ENCODE measurements at places on chromosomes 2 and 18.

DNA sequence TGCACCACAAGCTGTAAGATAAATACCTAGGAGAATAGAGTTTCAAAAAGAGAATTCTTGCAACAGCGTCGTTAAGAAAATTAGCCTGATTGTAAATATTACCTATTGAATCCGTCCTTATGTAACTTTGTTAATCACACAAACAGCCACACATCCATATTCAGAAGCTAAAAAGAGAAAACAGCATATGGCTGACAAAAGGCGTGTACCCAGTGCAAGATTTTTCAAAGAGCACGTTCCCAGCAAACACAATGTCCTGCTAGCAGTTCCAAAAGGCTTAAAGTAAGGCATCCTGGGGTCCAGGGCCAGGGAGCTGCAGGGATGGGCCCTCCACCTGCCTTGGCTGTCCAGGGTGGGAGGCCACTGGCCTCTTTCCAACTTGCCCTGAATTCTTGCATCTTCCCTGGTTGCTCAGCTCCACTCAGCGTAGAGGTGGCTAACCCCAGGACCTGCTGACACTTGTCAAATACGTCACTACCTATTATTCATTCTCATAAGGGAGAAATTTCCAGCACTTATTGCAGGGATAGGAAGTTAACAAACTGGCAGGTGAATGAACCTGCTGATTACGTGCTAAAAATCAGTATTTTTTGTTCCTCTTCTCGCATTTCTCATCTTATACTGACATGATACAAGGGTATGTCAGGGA lies 102.1 kb upstream of the NEDD4L start:
- DNase-seq = no peak

DNA sequence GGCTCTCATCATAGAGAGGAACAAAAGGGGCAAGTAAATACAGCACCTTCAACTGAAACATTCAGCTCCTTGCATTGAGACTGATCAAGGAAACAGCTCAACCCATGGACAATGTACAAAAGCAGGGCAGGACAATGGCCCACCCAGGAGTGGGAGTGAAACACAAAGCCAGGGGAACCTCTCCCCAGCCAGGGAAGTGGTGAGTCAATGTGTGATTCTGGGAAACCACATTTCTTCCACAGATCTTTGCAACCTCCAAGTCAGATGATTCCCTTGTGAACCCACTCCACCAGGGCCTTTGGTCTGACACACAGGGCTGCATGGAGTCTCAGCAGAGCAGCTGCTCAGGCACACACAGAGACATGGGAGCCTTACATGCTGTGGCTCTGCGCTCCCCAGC lies 294.5 kb downstream of the NR4A2 start:
- DNase-seq = no peak

DNA sequence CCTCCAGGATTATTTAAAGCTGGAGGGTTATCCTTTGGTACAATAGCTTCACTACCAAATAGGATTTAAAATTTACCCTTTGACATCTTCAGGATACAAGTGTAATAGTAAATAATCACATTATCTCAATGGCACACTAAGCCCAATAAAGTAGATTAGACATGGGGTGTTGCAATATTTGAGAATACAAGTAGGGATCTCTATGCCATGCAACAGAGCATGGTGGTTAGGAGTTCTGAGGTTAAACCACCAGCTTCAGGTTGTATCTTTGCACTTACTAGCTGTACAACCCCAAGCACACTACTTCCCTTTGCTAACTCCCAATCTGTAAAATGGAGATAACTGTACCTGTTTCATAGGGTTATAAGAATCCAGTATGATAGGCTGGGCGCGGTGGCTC lies 6.2 kb downstream of the MBD2 start:
- DNase-seq = no peak

GRCh38 chr2:127155947-127156346 lies 49.0 kb upstream of the BIN1 start:
- peak; percentile 36 for DNase-seq

- DNase-seq = no peak
These were observed 1132.2 kb downstream of the DPP10 start for GRCh38 chr2:115574667-115575066.

- DNase-seq = no peak
These were observed 47.5 kb downstream of the INHBB start for GRCh38 chr2:120393456-120393855.

- DNase-seq = no peak
These were observed 443 bp downstream of the MC4R start for GRCh38 chr18:60372132-60372531.

GRCh38 chr2:163157411-163157810 lies 318.8 kb upstream of the KCNH7 start:
- peak; percentile 59 for DNase-seq

DNA sequence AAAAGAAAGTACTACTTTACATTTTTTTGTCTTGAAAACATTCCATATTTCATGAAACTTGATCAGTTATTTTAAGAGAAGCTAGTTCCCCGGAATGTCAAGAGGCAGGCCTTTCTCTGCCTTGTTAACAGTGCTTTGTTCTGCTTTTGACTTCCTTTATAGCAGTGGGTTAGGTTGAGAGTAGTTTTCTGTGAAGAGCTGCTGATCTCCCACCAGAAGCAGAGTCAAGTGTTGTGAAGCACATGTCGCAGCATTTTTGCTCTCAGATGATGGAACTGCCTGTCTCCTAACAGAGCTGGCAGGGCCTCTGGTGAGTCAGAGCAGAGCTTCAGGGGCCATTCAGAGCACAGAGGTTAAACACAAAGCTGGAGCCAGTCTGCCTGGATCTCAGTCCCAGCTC lies 871.8 kb downstream of the SLC4A3 start:
- peak; percentile 50 for DNase-seq

- DNase-seq = peak; percentile 81
These were observed 125.7 kb downstream of the HDAC4 start for GRCh38 chr2:239275044-239275685.

- no peak for DNase-seq
These were observed 75.6 kb downstream of the GPD2 start for GRCh38 chr2:156511803-156512202.

- no peak for DNase-seq
These were observed 91.7 kb upstream of the CTAGE1 start for GRCh38 chr18:22509423-22509822.

- no peak for DNase-seq
These were observed 246.1 kb downstream of the NRXN1 start for GRCh38 chr2:50785816-50786215.

- peak; percentile 78 for DNase-seq
These were observed 27.1 kb upstream of the SSB start for GRCh38 chr2:169771612-169772011.

GRCh38 chr2:232626584-232626983 lies 6.8 kb upstream of the EFHD1 start:
- DNase-seq = no peak

DNA sequence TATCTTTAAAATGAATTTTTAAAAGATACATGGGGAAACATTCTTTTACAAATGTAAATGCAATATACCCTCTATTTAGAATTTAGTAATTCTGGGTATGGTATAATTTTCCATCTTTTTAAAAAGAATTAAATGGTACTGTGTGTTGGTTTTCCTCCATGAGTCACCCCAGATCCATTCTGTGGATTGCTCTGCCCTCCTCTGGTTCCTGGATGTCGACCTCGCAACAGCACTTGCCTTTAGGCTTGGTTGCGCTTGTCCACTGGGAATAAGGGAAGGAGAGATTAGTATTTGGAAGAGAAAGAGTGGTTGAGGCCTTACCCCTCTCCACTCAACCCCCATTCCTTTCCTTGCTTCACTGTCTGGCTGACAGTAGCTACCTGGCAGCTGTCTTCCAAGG lies 90.4 kb downstream of the FTCDNL1 start:
- no peak for DNase-seq

DNA sequence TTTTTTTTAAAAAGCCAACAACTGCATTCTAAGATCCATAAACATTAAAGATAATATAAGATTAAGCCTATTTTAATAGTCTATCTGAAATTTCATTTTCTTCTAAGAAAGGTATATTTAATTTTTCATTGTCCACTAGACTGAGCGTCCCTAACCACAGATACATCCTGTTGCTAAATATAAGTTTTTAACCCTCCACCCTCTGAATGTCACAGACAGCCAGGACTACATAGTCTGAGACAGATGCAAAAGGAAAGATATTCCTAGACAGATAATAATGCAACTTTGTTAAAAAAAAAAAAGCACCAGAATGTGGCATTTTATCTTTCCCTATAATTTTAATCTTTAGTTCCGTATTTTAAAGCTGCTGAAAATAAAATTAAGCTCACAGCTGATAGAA lies 114.6 kb downstream of the ZEB2 start:
- no peak for DNase-seq

DNA sequence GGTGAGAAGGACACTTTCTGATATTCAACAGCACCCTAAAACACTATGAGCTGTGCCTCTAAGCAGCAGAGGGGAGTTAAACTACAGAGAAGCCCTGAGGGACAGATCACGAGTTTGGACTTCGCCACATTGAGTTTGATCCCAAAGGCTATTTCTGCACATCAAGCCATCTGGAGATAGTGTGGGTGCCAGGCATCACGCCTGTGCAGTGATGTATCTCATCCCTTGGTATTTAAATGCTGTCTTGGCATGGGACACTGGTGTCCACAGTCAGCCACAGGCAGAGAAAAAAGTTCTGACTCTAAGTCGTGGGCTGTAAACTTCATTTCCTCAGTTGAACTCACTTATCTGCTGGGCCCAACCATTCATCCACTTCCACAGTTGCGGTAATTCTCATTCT lies 742.3 kb upstream of the CELF4 start:
- no peak for DNase-seq

- DNase-seq = no peak
These were observed 13.3 kb downstream of the BCL2L11 start for GRCh38 chr2:111134055-111134454.

GRCh38 chr2:142280831-142281230 lies 150.0 kb upstream of the LRP1B start:
- no peak for DNase-seq

DNA sequence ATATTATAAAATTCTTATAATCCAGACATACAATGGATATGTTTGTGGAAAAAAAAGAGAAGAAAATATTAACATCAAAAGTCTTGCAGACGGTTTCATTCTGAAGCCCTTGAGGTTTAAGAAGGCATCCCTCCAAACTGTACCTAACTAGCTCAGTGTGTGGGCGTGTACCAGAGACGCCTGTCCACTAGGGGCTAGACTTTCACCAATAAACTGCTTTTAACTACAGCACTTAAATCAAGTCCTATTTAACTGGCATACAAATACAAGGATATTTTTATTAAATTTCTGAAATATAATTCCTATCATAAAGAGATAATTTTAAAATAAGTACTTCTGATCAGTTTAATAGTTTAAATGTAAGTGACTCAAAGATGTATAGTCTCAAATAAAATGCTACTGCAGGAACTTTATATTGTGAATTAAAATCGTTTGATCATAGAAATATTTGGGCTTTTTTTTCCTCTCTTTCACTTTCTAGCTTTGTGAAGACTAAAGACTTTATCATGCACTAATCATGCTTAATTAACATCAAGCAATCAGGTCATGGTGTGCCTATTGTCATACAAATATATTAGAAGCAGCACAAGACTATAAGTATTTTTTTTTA lies 437.7 kb downstream of the SATB2 start:
- DNase-seq = peak; percentile 51
